GM12878 (cell line): ENCODE measurements at places on chromosomes 16 and 17. TPM values are rescaled to one million over a fixed set of nuclear protein-coding genes. Genes with fewer than 3 reads are reported as not detected.

Gene PRKCB
- total RNA-seq, result 148 and 158 TPM in 2 replicates

Gene LPO
- total RNA-seq, result not detected in 2 replicates

Gene SPNS2
- 0.28 and 0.56 TPM in 2 replicates for total RNA-seq

Gene KPNA2
- 242 and 254 TPM in 2 replicates for total RNA-seq

Gene MAPT
- 0.03 TPM in 1 of 2 replicates, not detected in the other for total RNA-seq

Gene GPR142
- not detected in 2 replicates for total RNA-seq

DNA sequence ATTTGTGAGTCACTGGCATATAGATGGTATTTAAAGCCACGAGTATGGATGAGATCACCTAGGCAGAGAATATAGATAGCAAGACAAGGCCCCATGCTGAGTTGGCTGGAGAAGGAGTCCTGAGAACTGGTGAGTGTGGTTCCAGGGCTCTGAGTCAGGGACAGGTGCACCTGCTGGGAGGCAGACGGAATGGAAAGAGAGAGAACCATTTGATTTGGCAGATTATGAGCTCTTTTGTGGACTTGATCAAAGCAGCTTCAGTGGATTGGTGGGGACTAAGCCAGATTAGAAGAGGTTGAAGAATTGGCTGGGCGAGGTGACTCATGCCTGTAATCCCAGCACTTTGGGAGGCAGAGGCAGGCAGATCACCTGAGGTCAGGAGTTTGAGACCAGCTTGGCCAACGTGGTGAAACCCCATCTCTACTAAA lies 4.3 kb upstream of the C16orf92 start:
- DNase-seq, result no peak

- no peak for DNase-seq
These were observed 70.5 kb downstream of the GAS7 start for GRCh38 chr17:10127819-10128425.

GRCh38 chr16:3383045-3383448 lies 17.8 kb downstream of the ZSCAN32 start:
- DNase-seq, result no peak

DNA sequence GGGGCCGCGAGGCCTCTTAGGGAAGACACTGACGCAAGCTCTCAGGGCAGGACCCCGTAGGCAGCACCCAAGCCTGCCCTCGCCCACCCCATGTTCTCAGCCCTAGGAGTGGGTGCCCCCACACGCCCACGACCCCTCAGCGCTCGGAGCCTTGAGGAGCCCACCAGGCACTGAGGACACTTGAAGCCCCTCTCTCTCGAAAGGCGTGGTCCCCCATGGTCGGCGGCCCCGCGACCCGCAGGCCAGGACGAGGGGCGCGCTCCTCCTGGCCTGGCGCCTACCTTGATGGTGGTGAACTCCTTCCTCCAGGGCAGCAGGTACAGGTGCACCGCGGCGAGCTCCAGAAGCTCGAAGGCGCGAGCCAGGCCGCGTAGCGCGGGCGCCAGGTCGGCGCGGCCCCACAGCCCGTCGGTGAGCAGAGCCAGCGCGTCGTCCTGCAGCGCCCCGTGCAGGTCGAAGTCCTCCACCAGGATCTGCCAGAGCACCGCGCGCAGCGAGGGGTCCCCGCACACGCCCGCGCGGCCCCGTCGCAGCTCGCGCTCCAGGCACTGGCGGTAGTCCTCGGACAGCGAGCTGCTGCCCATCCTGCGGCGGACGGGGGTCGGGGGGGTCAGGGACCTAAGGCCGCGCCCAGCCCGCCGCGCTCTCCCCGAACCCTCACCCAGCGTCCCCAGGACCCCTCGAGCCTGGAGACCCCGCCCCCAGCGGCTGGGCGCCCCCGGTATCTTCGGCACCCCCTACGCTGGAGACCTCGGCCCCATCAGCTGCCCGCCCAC lies 668 bp downstream of the SPATA2L start:
- no peak for DNase-seq

GRCh38 chr16:83700918-83701317 lies 106.9 kb upstream of the HSBP1 start:
- DNase-seq, result no peak

DNA sequence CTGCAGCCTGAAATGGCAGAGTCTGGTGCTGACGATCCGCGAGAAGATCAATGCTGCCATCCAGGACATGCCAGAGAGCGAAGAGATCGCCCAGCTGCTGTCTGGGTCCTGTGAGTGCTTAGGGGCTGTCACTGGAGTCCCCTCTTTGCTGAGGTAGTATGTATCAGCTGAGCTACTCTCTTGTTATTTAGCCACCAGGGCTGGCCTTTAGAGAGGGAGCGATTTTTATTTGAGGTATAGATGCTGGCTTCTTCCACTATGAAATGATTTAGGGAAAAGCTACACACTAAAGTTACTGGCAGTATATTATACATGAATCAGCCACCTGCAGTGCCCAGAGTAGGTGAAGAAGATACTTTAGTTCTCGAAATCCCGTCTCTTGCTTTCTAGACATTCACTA lies 2.6 kb downstream of the CDK5RAP3 start:
- no peak for DNase-seq

DNA sequence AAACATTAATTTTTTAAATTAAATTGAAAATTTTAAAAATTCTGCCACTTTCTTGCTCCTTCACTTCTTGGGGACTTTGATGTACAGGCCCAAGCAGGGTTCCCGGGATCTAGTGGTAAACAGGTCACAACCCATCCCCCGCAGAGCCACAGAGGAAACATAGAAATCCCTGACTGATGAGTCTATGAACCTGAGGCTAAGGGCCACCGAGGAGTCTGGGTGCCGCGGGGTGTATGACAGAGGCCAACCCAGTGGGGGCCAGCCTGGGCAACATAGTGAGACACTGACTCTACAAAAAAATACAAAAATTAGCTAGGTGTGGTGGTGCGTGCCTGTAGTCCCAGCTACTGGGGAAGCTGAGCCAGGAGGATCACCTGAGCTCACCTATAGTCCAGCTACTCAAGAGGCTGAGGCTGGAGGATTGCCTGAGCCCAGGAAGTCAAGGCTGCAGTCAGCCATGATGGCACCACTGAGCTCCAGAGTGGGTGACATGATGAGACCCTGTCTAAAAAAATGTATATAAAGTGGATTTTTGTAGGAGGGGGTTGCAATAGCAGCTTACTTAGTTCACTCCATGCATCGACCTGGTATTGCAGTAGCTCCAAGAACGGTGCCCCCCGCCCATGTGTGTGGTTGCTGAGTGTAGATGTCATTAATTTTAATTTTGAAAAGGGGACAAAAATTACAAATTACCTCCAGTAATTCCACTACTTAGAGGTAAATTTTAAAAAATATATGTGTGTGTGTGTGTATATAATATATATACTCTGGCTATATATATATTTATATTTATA lies 9.2 kb upstream of the FLYWCH1 start:
- no peak for DNase-seq

DNA sequence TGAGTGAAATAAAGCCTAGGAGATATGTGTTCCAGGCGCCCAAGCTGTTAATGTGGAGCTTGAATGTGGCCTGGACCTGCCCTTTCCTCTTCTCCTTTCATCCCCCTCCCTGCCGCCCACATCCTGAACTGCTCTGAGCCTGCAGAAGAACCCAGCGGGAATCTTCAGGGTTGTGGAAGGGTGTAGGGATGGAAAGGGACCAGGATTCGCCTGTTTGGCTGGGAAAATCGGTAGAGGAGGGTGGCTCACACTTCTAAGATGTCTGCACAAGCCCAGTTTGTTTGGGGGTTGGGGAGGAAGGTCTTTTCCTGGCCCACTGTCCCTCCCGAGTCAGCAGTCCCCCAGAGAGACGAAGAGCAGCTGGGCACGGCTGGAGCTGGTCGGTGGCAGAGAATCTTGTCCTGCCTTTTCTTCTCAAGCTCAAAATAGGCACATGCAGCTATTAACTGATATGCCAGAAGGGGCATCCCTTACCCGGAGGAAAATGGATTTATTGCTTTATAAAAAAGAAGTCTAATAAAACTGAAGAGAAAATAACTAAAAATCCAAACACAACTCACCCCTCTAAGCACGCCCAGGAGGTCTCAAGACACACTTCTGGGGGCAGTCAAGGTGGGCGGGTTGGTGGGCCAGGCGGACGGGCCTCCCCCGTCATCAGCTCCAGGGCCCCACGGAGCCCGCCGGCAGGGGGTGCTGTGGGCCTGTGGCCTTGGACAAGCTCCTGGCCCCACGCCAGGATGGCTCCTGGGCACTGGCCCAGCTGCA lies 11.5 kb upstream of the PITPNA start:
- DNase-seq, result no peak
